ENCODE measurements at places on chromosomes 4 and X.

DNA sequence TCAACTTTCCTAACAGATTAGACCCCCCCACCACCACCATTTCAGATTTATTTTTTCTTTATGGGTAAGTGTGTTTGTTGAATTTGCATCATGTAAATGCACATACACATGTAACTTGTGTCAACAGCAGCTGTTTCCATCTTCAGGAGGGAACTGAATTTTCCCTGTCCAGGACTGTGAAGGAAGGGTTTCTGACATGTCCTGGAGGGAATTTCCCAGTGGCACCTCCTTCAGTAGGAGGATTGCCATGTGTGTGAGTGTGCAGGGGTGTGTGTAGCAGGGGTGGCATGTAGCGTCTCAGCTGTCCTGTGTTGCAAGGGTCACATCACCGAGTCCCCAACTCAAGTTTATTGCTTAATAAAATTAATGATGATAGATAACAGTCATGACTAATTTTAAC lies 19.7 kb downstream of the HERC6 start:
- DNase-seq = no peak

- DNase-seq = no peak
Measured at GRCh38 chrX:35046660-35047296, 104.2 kb downstream of the FAM47B start.

DNA sequence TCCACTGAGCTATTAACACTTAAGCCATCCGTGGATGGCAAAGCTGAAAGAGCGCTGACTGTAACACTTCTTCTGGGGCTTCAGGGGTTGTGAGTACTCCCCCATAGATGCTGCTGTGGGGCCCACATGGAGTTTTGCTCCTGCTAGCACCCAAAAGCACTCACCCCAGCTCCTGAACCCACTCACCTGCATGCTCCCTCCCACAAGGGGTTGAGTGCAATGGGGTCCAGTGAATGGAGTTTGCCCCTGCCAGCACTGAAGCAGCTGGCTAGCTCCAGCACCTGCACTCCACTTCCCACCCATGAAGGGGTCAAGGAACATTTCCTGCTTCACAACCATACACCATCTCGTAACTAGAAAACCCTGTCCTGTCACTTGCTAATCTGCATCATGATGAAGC lies 78.9 kb downstream of the IL21 start:
- DNase-seq = no peak

DNA sequence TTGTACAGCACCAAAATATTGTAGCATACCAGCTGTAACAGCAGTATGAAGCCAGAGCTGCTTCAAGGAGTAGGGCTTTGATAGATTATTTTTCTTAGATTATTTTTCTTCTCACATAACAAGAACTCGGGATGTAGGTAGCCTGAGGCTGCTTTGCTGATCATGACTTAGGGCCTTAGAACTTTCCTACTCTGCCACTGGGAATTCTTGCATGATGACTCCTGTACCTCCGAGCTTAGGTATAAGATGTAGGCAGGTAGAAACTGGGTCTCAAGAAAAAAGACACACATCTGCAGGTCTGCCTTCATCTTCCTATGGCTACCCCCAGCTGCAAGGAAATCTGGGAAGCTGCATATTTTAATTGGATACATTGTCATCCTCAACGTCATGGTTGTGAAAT lies 115.9 kb upstream of the PNPLA4 start:
- DNase-seq = no peak

DNA sequence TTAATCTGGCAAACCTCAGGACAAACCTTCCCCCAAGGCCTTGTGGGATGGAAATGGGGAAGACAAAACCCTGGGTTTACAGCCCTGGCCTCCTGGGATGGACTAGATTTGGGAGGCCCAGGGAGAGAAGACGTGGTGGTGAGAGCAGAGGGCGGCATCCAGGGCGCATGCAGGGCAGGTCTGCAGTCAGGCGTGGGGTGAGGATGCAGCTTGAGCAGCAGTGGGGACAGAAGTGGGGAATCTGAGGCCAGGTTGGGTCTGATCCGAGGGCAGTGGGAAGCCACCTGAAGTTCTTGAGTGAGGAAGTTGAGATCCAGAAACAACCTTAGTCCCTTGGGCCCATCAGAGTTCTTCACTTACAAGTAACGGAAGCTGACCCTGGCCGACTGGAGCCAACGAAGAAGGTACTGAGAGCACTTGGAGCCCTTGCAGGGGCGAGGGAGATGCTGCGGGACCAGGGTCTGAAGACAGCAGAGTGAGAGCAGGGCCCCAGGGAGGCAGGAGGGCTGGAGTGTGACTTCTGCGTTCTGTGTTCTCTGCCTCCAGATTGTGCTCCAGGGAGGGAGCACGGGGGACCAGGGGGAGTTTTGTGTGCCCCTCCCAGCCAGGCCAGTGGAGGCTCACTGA lies 42.0 kb upstream of the GPR78 start:
- DNase-seq = no peak

GRCh38 chrX:9429767-9430166 lies 35.1 kb upstream of the TBL1X start:
- no peak for DNase-seq

DNA sequence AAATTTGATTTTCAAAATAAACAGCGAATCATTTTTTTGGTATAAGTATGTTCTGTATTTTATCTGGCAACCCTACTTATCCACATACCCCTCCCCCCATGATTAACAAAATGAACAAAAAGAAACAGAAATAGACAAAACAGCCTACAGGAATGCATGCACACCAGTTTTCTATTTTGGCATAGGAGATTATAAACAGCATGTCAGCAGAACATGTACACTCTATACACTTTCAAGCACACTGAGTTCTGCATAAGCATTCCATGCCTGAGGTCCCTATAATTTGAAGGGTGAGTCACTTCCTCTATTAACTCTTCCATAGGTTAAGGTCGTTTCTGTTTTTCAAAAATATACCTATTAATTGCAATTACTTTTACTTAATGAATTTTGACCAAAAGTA lies 28.0 kb upstream of the ZNF280C start:
- no peak for DNase-seq

DNA sequence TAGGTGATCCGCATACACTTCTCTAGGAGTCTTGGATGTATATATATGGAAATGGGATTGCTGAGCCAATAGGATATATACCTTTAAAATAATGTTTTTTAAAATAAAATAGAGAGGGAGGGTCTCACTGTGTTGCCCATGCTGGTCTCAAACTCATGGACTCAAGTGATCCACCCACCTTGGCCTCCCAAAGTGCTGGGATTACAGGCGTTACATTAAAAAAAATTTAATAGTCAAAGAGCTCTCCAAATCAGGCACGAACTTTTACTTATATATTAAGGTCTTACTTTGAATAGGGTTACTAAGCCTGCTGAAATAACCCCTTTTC lies 109.0 kb downstream of the GNL3L start:
- DNase-seq = no peak

- no peak for DNase-seq
Measured at GRCh38 chr4:22850630-22851029, 157.9 kb downstream of the GBA3 start.

- no peak for DNase-seq
Measured at GRCh38 chrX:13000301-13000811, 25.4 kb downstream of the TMSB4X start.

GRCh38 chr4:37666625-37667071 lies 19.5 kb downstream of the RELL1 start:
- no peak for DNase-seq

Measured in activated naive CD8-positive, alpha-beta T cell treated with anti-CD3 and anti-CD28 coated beads, Interleukin-2, amount 50 U/mL, for 16 hours (primary cell).